Heart right ventricle (tissue), 16 donors: ENCODE measurements at places on chromosomes 6 and 20. TPM values are rescaled to one million over a fixed set of nuclear protein-coding genes. Genes with fewer than 3 reads are reported as not detected.

WFDC5 gene
- total RNA-seq: not detected

PXT1 gene
- 0.20 TPM for total RNA-seq

PEX3 gene
- 20.6 TPM for total RNA-seq

MATN4 gene
- not detected for total RNA-seq

ID4 gene
- total RNA-seq: 3.3 TPM

ADGB gene
- not detected for total RNA-seq

TNFRSF21 gene
- total RNA-seq: 6.1 TPM

EIF2S2 gene
- total RNA-seq: 46.8 TPM

DNA sequence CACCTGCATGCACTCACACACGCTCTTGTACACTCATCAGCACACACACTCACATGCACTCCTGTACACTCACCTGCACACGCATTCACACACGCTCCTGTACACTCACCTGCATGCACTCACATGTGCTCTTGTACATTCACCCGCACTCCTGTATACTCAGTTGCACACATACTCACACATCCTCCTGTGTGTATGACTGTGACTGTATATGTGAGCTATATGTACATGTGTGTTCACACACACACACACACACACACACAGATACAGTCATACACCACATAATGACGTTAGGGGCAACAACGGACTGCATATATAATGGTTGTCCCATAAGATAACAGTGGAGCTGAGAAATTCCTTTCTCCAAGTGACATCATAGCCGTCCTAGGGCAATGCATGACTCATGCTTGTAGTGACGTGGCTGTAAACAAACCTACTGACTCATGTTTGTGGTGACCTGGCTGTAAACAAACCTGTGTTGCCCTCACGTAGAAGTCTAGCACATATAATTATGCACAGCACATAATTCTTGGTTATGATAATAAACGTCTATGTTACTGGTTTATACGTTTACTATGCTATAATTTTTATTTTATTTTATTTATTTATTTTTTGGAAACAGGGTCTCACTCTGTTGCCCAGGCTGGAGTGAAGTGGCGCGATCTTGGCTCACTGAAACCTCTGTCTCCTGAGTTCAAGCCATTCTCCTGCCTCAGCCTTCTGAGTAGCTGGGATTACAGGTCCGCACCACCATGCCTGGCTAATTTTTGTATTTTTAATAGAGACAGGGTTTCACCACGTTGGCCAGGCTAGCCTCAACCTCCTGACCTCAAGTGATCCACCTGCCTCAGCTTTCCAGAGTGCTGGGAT is 22.8 kb upstream of the TAF4 start:
- H3K4me1 ChIP-seq: no peaks in the 10 kb centered on the region
- no peaks in the 10 kb centered on the region for H3K27me3 ChIP-seq
- no peak overlapping the region for H3K4me3 ChIP-seq
- H3K27ac ChIP-seq: no peak overlapping the region
- DNase-seq: no peak

GRCh38 chr6:142944124-142945048 is 590 bp downstream of the HIVEP2 start:
- peak overlapping the region; percentile 92 for H3K4me3 ChIP-seq
- H3K4me1 ChIP-seq: peaks cover 40% of the 10 kb centered on the region
- DNase-seq: peak; percentile 86
- H3K27me3 ChIP-seq: no peaks in the 10 kb centered on the region
- H3K36me3 ChIP-seq: no peaks in the 10 kb centered on the region
- peak overlapping the region; percentile 99 for H3K27ac ChIP-seq

- no peak for DNase-seq
- peak overlapping the region; percentile 58 for H3K27ac ChIP-seq
- H3K36me3 ChIP-seq: peaks cover 62% of the 10 kb centered on the region
- H3K4me3 ChIP-seq: no peak overlapping the region
- no peaks in the 10 kb centered on the region for H3K27me3 ChIP-seq
- peaks cover 10% of the 10 kb centered on the region for H3K4me1 ChIP-seq
Observed at GRCh38 chr6:35081426-35081851, 59.7 kb downstream of the TCP11 start.

DNA sequence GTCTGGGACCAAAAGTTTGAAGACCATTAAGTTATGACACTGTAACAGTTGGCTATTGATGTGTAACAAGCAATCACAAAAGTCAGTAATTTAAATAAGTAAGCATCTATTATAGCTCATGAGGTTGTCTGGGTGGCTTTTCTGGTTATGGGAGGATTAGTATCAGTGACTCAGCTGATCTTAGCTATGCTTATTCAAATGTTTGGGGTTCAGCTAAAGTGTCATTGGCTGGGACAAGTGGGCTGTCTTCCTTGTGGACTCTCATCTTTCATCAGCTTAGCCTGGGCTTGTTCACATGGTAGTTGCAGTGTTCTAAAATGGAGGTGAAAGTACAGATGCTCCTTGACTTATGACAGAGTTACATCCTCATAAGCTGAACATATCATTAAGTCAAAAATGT is 74.6 kb upstream of the LAMP5 start:
- no peaks in the 10 kb centered on the region for H3K36me3 ChIP-seq
- no peak overlapping the region for H3K4me3 ChIP-seq
- H3K4me1 ChIP-seq: no peaks in the 10 kb centered on the region
- H3K27ac ChIP-seq: no peak overlapping the region

DNA sequence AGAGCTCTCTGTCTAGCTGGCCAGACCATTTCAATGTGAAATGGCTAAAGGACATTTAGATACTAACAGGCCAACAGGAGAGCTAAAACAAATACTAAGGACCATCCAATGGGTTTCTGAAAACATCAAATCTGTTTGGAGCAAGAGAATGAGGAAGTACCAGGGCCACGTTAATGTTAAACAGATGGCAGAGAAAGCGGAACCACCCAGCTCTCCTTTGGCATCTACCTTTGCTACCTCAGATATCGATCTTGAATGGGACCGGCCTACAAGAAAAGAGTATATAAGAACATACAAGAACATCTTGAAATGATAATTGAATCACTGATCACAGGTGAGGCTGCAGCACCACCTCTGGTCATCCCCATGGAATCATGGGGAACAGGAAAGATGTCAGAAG is 31.8 kb downstream of the KCNK5 start:
- no peak overlapping the region for H3K4me3 ChIP-seq
- no peaks in the 10 kb centered on the region for H3K4me1 ChIP-seq
- H3K36me3 ChIP-seq: no peaks in the 10 kb centered on the region
- DNase-seq: no peak
- no peak overlapping the region for H3K27ac ChIP-seq
- no peaks in the 10 kb centered on the region for H3K27me3 ChIP-seq

DNA sequence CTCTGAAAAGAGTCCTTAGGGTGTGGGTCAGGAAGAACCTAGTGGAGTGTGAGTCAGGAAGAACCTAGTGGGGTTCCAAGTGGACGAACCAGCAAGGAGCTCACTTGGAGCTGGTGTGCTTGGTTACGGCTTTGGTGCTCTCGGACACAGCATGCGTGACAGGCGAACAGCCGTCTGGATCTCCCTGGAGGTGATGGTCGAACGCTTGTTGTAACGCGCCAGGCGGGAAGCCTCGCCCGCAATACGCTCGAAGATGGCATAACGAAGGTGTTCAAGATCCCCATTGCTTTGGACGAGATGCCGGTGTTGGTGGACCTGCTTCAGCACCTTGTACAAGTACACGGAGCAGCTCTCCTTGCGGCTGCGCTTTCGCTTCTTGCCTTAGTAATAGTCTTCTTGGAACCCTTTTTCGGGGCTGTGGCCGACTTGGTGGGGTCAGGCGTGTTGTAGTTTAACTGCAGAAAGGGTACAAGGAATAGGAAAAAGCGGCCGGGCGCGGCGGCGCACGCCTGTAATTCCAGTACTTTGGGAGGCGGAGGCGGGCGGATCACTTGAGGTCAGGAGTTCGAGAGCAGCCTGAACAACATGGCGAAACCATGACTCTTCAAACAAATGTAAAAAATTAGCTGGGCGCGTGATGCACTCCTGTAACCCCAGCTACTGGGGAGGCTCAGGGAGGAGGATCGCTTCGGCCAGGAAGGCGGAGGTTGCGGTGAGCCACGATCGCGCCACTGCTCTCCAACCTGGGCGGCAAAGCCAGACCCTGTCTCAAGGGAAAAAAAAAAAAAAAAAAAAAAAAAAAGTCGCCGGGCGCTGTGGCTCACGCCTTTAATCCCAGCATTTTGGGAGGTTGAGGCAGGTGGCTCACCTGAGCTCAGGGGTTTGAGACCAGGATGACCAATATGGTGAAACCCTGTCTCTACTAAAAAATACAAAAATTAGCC is 48.0 kb downstream of the OR2B2 start:
- no peak for DNase-seq
- no peak overlapping the region for H3K27ac ChIP-seq
- peaks cover 22% of the 10 kb centered on the region for H3K4me1 ChIP-seq
- H3K4me3 ChIP-seq: peak overlapping the region; percentile 64

- H3K4me1 ChIP-seq: peaks cover 43% of the 10 kb centered on the region
- H3K36me3 ChIP-seq: no peaks in the 10 kb centered on the region
- DNase-seq: peak; percentile 67
Observed at GRCh38 chr6:107646176-107646575, 156.3 kb downstream of the SOBP start.

DNA sequence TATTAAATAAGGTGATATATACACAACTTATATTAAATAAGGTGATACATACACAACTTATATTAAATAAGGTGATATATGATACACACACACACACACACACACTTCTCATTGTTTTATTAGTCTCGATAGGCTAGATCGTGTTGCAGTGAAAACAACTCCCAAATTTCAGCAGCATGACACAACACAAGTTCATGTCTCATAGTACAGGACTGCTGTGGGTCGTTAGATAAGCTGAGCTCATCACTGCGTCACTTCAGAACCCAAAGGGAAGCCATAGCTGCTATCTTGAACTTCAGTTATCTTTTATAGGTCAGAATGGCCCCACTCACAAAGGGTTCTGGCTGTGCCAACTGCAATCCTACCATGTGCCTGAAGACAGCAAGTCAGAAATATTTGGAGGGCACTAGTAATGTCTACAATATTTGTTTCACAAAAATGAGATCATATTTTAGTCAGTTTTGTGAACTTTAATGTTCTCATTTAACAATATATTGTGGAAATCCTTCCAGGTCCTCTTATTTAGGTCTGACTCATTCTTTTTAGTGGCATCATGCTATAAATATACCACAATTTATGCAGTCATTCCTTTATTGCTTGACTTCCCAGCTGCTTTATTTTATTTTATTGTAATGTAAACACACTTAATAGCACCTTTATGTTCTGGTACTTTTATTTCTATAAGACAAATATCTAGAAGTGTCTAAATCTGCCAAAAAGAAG is 290.2 kb downstream of the PHACTR1 start:
- H3K27me3 ChIP-seq: no peaks in the 10 kb centered on the region
- H3K36me3 ChIP-seq: no peaks in the 10 kb centered on the region
- H3K27ac ChIP-seq: peak overlapping the region; percentile 53
- no peak overlapping the region for H3K4me3 ChIP-seq
- no peaks in the 10 kb centered on the region for H3K4me1 ChIP-seq

- H3K27ac ChIP-seq: peak overlapping the region; percentile 85
- no peaks in the 10 kb centered on the region for H3K36me3 ChIP-seq
- no peak overlapping the region for H3K4me3 ChIP-seq
- peaks cover 25% of the 10 kb centered on the region for H3K4me1 ChIP-seq
- H3K27me3 ChIP-seq: no peaks in the 10 kb centered on the region
Observed at GRCh38 chr6:112269114-112269513, 14.7 kb upstream of the LAMA4 start.

DNA sequence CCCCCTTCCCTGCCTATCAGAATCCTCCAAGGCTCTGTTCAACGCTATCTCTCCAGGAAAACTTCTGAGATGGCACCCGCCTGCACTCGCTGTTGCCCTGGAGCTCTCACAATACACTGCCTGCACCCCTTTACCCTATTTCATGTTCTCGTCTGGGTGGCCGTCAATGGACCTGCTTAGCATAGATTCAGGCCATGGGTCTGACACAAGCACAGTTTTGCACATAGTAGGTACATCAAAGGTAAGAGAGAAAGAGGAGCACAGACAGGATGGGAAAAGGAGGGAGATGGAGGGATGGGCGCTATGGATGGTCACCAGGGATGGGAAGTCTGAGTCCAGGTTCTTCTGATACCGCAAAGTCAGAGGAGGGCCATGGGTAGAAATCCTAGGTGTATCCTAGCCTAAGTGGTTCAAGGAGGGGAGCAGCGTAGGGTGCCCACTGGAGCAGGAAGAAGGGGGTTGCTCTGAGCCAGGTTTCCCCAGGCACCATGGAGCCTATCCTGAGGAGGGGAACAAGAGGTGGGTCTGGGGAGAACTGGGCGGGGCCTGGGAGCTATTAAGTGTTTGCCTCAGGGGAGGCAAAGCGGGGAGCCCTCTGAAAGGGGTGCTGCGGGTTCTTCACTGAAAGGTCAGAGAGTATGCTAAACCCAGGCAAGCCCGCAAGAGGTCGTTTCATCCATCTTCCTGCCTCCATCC is 89.3 kb downstream of the MRPL14 start:
- no peak overlapping the region for H3K4me3 ChIP-seq
- H3K27me3 ChIP-seq: no peaks in the 10 kb centered on the region
- peaks cover 17% of the 10 kb centered on the region for H3K4me1 ChIP-seq
- DNase-seq: no peak
- H3K27ac ChIP-seq: no peak overlapping the region

DNA sequence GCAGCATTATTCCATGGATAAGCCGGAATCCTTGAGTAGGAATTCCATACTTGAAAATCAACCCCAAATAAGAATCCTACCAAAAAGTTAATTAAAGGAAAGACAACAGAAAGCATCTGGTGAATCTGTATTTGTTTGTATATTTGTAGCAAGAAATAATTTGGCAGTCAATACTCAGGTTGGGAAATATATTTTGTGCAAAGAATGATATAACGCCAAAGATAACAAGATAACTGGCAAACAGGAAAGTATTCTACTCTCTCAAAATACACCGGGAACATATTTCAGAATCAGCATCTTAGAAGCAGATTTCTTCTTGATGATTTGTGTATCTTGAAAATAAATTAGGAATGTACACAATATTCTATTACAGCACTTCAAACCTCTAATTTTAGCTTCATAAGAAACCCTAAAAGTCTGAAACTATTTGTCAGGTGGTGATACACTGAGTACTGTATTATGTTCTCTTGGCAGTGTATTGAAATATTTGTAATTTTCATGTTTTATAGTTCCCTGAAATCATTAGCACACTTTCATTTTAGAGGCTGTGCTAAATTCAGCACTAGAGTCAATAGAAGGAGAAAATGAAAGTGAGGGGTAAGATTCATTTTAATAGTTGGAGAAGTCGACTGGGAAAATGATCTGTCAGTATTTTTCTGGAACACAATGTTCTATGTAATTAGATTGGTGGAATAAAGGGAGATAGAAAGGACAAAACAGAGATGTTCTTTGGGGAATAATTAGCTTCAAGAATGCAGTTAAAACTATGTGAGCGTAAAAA is 879.7 kb upstream of the GJE1 start:
- H3K27ac ChIP-seq: peak overlapping the region; percentile 51
- no peaks in the 10 kb centered on the region for H3K36me3 ChIP-seq
- peak overlapping the region; percentile 25 for H3K4me3 ChIP-seq
- DNase-seq: no peak

- H3K27me3 ChIP-seq: no peaks in the 10 kb centered on the region
- H3K27ac ChIP-seq: no peak overlapping the region
- H3K4me3 ChIP-seq: no peak overlapping the region
- no peak for DNase-seq
- no peaks in the 10 kb centered on the region for H3K36me3 ChIP-seq
- H3K4me1 ChIP-seq: no peaks in the 10 kb centered on the region
Observed at GRCh38 chr20:52446421-52447224, 255.0 kb upstream of the ZFP64 start.

GRCh38 chr6:40760887-40761286 is 173.7 kb upstream of the LRFN2 start:
- H3K27me3 ChIP-seq: no peaks in the 10 kb centered on the region
- H3K4me3 ChIP-seq: no peak overlapping the region
- H3K27ac ChIP-seq: no peak overlapping the region
- no peak for DNase-seq
- no peaks in the 10 kb centered on the region for H3K4me1 ChIP-seq
